Renal cortical epithelial cell (primary cell): ENCODE measurements at places on chromosomes 5 and 9.

DNA sequence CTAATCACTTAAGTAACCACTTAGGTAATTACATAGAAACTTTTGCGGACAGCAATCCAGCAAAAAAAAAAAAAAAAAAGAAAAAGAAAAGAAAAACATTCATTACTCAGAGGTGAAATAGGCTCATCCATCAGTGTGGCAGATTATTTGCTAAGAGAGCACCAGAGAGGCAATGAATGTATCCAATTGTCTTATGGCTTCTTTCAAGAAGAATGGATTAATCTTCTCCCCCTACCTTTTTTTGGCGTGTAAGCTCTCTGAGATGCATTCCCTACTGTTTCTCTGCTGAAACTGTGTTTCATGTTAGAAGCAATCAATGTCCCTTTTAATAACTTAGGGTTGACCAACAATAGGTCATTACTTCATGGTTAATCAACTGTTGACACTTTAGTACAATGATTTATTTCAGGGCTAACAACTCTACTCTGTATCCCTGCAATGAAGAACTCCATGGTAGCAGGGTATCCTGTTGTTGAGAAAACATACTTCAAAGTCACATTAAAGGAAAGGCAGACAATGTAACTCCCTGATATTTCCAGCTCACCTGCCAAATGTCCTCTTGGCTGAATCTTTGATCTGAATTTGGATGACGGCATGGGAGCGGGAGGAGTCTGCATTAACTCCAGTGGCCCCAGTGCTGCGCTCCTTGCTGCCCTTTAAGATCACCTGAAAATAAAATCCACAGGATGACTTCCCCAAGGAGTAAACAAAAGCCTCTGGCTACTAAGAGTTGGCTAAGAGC is 57.6 kb downstream of the KIF24 start:
- DNase-seq = no peak

- no peak for DNase-seq
These were observed 18.1 kb upstream of the LPCAT1 start for GRCh38 chr5:1541702-1542400.

DNA sequence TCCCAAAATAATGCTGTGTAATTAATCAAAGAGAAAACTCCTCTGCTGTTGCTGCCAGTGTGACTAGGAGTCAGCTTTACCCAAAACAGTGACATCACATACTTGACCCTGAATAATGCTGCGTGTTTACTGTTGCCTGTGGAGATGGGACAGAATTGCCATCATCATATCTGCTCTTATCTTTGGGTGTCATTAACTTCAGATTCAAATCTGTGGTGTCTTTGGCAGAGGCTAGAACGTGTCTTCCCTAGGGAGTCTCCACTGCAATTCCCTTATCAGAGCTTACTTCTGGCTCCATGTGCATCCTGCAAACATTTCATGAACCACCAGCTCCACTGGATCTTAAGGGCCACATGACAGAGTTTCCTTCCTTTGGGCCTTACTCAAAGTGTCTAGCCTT is 88.9 kb upstream of the MRPS30 start:
- DNase-seq = no peak

- DNase-seq = no peak
These were observed 26.3 kb upstream of the FANCC start for GRCh38 chr9:95343725-95344287.

DNA sequence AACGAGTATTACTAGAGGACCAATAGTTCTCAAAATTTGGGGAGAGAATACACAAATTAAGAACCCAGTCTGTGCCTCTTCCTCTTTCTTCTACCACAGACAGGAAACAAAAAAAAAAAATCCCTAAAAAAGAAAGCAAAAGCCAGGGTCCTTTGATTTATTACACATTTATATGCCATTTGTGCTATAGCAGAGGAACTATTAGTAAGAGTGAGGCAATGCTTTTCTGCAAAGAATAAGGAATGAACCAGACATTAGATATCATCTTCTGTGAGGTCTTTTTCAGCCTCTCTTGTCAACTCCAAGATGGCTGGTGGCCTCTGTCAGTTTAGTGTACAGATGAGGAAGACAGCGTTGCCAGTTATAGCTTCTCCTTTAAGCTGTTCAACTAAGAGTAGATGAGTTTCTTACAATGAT is 127.6 kb downstream of the RFX3 start:
- DNase-seq = no peak

GRCh38 chr5:40206030-40206429 is 473.7 kb upstream of the PTGER4 start:
- DNase-seq = no peak

GRCh38 chr5:35197351-35197750 is 32.9 kb downstream of the PRLR start:
- no peak for DNase-seq

GRCh38 chr5:39654715-39655114 is 229.9 kb upstream of the DAB2 start:
- DNase-seq = no peak

DNA sequence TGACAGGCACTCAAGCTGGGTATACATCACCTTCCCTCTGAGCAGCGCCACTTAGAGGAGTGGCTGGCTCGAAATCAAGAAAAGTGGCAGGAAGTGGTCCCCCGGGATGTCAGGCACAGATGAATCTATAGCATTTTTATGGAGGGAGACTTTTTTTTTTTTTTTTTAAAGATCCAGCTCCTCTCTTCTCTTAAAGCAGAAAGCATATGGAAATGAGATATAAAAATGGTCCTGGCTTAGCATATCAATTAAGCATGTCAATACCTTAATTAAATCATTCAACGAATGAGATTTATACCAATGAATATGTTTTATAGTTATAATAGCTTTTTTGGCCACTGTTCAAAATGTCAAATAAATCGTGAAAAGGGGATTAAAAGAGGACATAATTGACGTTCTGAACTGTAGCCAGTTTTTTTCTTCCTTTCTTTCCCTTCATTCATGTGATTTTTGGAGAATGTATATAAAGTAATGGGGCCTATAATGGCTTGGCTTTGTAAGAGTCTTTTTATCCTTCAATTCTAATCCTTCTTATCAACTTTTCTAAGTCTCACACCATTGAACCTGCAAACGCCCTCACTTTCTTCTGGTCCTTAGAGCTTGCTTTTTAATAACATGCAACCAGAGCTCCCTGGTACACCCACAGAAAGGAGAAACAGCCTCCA is 319.2 kb upstream of the PANK3 start:
- DNase-seq = no peak

DNA sequence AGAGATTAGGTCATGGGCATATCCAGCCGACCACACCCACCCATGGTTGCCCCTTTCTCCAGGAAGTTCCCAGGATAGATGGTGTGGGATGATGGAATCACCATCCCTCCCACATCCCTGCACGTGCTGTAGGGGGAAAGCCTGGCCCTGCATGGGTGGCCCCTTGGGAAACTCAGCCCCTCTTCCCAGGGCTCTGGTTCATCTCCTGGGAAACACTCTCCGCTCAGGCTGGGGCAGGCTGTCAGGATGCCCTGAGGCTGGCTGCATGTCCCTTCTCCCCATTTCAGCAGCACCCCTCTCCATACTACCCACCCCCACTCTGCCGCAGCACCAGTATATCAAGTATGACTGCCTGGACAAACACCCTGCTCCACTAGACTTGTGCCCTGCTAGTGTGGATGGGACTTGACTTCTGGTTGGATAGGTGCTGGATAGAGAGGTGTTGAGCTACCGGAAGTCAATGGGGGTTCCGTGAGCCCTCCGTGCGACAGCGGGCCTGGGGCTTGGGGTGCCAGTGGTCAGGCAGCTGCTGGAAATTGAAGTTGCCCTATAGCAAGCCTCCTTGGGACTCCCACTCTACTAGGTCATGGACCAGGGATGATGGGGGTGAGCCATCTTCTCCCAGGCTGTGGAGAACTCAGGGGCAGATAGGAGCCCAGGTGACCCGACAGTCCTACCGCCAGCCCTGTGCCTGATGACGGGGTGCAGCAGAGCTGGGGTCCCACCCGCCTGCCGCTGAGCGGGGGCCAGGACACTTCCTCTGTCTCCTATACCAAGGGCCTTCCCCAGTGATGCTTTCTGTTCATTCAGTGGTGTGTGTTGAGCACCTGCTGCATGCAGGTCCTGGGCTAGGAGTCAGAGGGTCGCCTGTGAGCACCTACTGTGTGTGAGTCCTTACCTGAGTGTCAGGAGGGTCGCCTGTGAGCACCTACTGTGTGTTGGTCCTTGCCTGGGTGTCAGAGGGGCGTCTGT is 69.4 kb upstream of the COL5A1 start:
- DNase-seq = no peak

GRCh38 chr5:117947836-117948235 is 1040.5 kb downstream of the DTWD2 start:
- DNase-seq = no peak

- DNase-seq = no peak
These were observed 30.5 kb downstream of the ADAMTS2 start for GRCh38 chr5:179314606-179315355.
